Esophagus muscularis mucosa (tissue), 4 donors: ENCODE measurements at places on chromosomes 1 and 21. TPM values are rescaled to one million over a fixed set of nuclear protein-coding genes. Genes with fewer than 3 reads are reported as not detected.
A peak's percentile ranks its signal among the peaks of the same experiment; 100 is the strongest.

LCE1C gene
- not detected for total RNA-seq

AVPR1B gene
- not detected for total RNA-seq

TMCO4 gene
- total RNA-seq = 20.8 TPM

FMN2 gene
- total RNA-seq = 1.3 TPM

CAPN2 gene
- 231 TPM for total RNA-seq

SHISAL2A gene
- not detected for total RNA-seq

OR2T33 gene
- not detected for total RNA-seq

DISP1 gene
- total RNA-seq = 11.6 TPM

SMCP gene
- not detected for total RNA-seq

- no peaks in the 10 kb centered on the region for H3K27me3 ChIP-seq
- no peak for DNase-seq
- peaks cover 46% of the 10 kb centered on the region for H3K4me1 ChIP-seq
- H3K36me3 ChIP-seq = no peaks in the 10 kb centered on the region
These were observed 20.1 kb upstream of the NPPB start for GRCh38 chr1:11878891-11879190.

DNA sequence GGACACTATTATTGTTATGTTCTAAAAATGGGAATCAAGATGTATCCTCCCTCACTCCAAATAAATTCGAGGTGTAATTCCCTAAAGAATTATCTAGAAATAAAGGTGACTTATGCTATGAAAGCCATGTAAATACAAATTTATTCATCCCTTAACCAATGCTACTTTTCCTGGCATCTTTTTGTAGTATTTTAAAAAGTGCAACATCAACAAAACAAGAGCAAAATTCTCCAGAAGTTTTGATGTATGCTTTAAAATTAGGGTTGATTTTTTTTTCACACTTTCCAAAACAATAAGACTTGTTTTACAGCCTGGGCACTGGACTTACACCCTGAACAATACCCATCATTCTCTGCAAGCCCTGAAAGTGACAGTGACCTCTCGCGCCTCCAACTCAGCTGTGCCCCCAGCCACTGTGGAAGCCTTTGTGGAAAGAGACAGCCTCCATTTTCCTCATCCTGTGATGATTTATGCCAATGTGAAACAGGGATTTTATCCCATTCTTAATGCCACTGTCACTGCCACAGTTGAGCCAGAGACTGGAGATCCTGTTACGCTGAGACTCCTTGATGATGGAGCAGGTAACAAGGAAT lies 21.4 kb upstream of the CLCA1 start:
- H3K27me3 ChIP-seq = no peaks in the 10 kb centered on the region
- DNase-seq = no peak
- no peak overlapping the region for H3K4me3 ChIP-seq

GRCh38 chr1:197247465-197247864 lies 20.6 kb upstream of the CRB1 start:
- H3K4me1 ChIP-seq = no peaks in the 10 kb centered on the region
- H3K27me3 ChIP-seq = no peaks in the 10 kb centered on the region
- H3K27ac ChIP-seq = no peak overlapping the region
- DNase-seq = no peak

DNA sequence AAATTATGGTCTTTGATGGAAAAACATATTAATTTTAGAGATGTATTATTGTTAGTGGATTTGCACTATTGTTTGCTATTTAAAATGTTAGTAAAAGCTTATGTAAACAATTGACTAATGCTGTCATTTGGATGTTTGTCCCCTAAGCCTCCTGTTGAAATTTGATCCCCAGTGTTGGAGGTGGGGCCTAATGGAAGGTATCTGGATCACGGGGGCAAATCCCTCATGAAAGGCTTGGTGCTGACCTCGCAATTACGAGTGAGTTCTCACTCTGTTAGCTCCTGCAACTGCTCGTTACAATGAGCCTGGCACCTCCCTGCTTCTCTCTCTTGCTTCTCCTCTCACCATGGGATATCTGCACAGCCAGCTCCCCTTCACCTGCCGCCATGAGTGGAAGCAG lies 14.3 kb downstream of the TMEM35B start:
- DNase-seq = no peak
- H3K4me1 ChIP-seq = no peaks in the 10 kb centered on the region
- no peak overlapping the region for H3K27ac ChIP-seq
- H3K27me3 ChIP-seq = peaks cover 16% of the 10 kb centered on the region
- no peak overlapping the region for H3K4me3 ChIP-seq
- no peaks in the 10 kb centered on the region for H3K36me3 ChIP-seq

DNA sequence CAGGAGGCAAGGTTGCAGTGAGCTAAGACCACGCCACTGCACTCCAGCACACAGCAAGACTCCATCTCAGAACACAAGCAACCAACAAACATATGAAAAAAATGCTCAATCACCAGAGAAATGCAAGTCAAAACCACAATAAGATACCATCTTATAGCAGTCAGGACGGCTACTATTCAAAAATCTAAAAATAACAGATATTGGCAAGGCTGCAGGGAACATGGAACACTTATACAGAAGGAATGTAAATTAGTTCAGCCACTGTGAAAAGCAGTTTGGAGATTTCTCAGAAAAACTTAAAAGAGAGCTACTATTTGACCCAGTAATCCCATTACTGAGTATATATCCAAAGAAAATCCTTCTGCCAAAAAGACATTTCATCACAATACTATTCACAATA lies 27.6 kb upstream of the POGK start:
- H3K27ac ChIP-seq = no peak overlapping the region
- H3K36me3 ChIP-seq = no peaks in the 10 kb centered on the region
- H3K27me3 ChIP-seq = no peaks in the 10 kb centered on the region
- no peaks in the 10 kb centered on the region for H3K4me1 ChIP-seq

DNA sequence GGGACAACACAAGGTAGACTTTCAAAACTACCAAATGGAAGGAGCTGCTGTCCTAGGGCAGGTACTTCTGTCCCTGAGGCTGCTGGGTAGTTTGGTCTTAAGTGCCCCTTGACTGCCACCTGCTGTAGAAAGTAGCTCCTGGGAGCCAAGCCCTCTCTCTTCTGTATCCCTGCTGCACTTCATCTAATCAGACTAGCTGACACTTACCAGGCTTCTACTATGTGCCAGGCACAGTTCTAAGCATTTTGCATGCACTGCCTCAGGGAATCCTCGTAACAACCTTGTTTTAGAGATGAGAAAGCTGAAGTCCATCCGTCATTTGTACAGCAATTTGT lies 15.9 kb upstream of the SRSF4 start:
- peaks cover 15% of the 10 kb centered on the region for H3K36me3 ChIP-seq
- H3K4me1 ChIP-seq = peaks cover 9% of the 10 kb centered on the region
- H3K27me3 ChIP-seq = no peaks in the 10 kb centered on the region
- H3K27ac ChIP-seq = no peak overlapping the region
- H3K4me3 ChIP-seq = no peak overlapping the region

- H3K4me1 ChIP-seq = peaks cover 4% of the 10 kb centered on the region
- no peak overlapping the region for H3K4me3 ChIP-seq
- H3K27ac ChIP-seq = no peak overlapping the region
- no peak for DNase-seq
These were observed 166.7 kb downstream of the GABPA start for GRCh38 chr21:25901330-25901979.

GRCh38 chr1:93597709-93598108 lies 83.9 kb downstream of the BCAR3 start:
- DNase-seq = no peak
- H3K27ac ChIP-seq = no peak overlapping the region
- H3K4me3 ChIP-seq = no peak overlapping the region
- no peaks in the 10 kb centered on the region for H3K36me3 ChIP-seq
- H3K4me1 ChIP-seq = peaks cover 82% of the 10 kb centered on the region

- peaks cover 62% of the 10 kb centered on the region for H3K36me3 ChIP-seq
- H3K27ac ChIP-seq = no peak overlapping the region
- H3K27me3 ChIP-seq = no peaks in the 10 kb centered on the region
- DNase-seq = no peak
- H3K4me3 ChIP-seq = no peak overlapping the region
These were observed 19.5 kb downstream of the PLA2G5 start for GRCh38 chr1:20089328-20090077.

- H3K4me3 ChIP-seq = peak overlapping the region; percentile 51
- no peaks in the 10 kb centered on the region for H3K4me1 ChIP-seq
- no peaks in the 10 kb centered on the region for H3K27me3 ChIP-seq
- no peak for DNase-seq
These were observed 138.3 kb downstream of the TTLL7 start for GRCh38 chr1:83860490-83861221.

DNA sequence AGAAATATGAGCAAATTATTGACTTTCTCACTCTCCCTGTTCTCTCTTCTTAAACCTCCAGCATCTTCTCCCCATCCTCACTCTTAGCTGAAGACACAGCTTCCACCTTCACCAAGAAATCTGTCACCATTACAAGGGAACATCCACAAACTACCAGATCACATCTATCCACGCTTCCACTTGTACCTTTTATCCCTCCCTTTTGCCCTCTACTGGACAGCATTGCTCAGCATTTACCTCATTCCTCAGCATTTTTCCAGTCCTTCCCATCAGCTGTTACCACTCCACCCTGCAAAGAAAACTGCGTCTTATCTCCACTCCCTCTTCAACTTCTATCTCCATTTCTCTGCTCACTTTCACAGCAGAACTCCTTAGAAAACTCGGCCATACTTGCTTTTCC lies 42.6 kb downstream of the KCNJ6 start:
- DNase-seq = no peak
- no peaks in the 10 kb centered on the region for H3K27me3 ChIP-seq
- H3K27ac ChIP-seq = no peak overlapping the region

DNA sequence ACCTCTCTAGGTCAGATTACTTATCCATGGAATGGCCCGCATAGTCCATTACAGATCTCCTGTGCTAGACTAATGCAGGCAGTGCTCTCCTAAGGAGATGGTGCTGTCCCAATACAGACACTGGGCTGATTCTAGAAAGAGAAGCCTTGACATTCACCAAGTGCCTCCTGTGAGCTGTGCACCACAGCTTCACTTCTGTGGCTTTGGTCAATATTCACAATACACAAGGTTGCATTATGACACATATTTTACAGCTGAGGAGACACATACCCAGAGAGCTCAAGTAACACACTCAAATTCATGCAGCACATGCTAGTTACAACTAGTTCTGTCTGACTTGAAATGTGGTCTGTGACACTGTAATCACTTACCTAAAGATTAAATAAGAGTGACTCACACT lies 59.4 kb upstream of the LRRC8B start:
- no peaks in the 10 kb centered on the region for H3K36me3 ChIP-seq
- no peak for DNase-seq
- no peaks in the 10 kb centered on the region for H3K27me3 ChIP-seq
- H3K4me3 ChIP-seq = no peak overlapping the region
- no peaks in the 10 kb centered on the region for H3K4me1 ChIP-seq
- no peak overlapping the region for H3K27ac ChIP-seq

DNA sequence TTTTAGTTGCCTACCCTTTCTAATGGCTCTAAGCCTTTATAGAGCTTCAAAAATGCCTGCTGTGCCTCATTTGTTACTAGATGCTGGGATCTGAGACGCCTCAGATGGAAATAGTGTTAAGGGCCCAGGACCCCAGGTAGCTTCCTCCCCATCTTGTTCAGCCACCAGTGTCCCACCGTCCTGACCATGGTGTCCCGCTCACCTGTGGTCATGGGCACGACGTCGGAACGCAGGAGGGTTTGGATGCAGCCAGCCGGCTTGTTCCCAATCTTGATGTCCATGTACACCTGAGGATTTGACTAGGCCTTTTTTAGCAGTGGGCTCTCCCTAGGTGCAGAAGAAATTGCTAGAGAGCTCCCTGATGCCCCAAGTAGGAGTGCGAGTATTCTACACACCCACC lies 31.1 kb downstream of the PABPC4 start:
- no peak overlapping the region for H3K27ac ChIP-seq
- peaks cover 55% of the 10 kb centered on the region for H3K36me3 ChIP-seq
- no peak for DNase-seq
- no peaks in the 10 kb centered on the region for H3K27me3 ChIP-seq
- no peak overlapping the region for H3K4me3 ChIP-seq

- H3K27ac ChIP-seq = no peak overlapping the region
- peaks cover 8% of the 10 kb centered on the region for H3K4me1 ChIP-seq
- H3K27me3 ChIP-seq = no peaks in the 10 kb centered on the region
- no peak overlapping the region for H3K4me3 ChIP-seq
- no peaks in the 10 kb centered on the region for H3K36me3 ChIP-seq
- DNase-seq = no peak
These were observed 223.2 kb downstream of the TNR start for GRCh38 chr1:175520186-175520585.

DNA sequence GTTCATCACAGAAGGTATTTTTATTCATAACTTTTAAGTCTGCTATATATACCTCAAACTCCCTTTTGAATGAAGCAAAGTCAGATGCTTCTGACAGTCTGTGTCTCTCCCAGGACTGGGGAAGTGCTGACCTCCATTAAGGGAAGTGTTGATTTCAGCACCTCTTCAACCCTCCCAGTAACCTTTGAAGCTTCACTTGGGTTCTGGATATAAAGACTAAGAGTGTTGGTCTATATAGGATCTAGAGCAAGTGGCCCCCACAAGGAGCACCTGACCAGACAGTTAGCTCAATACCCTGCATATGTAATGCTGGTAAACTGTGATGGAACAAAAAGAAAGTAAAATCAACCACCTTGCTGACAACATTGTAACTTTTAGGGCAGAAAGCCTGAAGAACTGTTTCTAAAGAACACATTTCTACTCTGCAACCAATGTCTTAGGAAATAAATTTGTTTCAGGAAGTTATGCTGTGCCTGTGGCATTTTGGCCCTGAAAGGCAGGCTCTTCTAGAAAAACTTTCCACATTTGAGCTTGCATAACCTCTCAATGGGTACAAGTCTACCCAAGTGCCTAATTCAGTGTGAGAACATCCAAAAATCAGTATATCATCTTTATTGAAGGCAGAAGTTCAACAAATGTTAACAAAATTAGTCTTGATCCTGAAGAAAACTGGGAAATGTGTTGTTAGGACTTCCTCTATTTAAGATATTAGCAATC lies 865 bp upstream of the PTPN22 start:
- peak overlapping the region; percentile 9 for H3K27ac ChIP-seq
- H3K4me3 ChIP-seq = no peak overlapping the region
- H3K4me1 ChIP-seq = no peaks in the 10 kb centered on the region
- no peaks in the 10 kb centered on the region for H3K27me3 ChIP-seq
- H3K36me3 ChIP-seq = no peaks in the 10 kb centered on the region
